ENCODE measurements at places on chromosomes 7 and 10.

DNA sequence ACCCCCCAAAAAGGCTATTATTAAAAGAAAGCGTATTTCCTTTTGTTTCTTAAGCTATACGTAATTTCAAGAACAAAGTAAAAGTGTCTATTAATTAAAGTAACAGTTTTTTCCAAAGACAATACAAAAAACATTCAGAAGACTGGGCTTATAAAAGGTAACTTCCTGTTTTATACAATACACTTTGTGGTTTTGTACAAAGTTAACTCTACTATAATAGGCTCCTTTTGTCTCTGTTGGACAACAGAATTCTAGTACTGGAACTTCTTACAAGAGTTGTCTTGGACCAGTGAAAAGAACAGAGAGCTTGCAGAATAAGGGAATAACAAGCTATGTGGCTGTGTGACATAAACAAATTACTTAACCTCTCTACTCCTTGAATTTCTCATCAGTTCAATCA, 21.5 kb downstream of the SFMBT2 start:
- DNase-seq: no peak

GRCh38 chr10:69475433-69475830, 24.2 kb downstream of the TSPAN15 start:
- DNase-seq: no peak

- no peak for DNase-seq
Observed at GRCh38 chr7:20661884-20662283, 46.4 kb downstream of the ABCB5 start.

- DNase-seq: no peak
Observed at GRCh38 chr10:71600849-71601248, 118.7 kb downstream of the C10orf105 start.

GRCh38 chr10:93199191-93199751, 125.6 kb downstream of the CYP26A1 start:
- no peak for DNase-seq

DNA sequence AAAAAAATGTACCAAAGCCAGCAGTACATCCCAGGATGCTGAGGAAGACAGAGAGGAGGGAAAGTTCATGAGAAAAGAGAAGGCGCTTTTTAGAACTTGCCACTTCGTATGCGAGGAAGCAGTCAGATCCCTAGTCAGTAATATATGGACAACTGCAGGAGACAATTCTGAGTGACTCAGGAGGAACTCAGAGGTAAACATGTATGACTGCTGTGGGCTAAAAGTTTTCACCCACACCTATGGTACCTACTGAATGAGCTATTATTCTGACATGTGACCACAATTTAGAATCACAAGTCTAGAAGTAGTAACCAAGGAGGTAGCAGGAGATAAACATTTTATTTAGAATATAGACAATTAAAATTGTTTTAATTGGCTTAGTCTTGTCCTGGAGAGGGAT, 126.5 kb downstream of the ICA1 start:
- DNase-seq: no peak

GRCh38 chr10:22414146-22414545, 68.8 kb downstream of the SPAG6 start:
- DNase-seq: no peak

GRCh38 chr10:17428351-17429097, 25.9 kb downstream of the ST8SIA6 start:
- peak; percentile 26 for DNase-seq

DNA sequence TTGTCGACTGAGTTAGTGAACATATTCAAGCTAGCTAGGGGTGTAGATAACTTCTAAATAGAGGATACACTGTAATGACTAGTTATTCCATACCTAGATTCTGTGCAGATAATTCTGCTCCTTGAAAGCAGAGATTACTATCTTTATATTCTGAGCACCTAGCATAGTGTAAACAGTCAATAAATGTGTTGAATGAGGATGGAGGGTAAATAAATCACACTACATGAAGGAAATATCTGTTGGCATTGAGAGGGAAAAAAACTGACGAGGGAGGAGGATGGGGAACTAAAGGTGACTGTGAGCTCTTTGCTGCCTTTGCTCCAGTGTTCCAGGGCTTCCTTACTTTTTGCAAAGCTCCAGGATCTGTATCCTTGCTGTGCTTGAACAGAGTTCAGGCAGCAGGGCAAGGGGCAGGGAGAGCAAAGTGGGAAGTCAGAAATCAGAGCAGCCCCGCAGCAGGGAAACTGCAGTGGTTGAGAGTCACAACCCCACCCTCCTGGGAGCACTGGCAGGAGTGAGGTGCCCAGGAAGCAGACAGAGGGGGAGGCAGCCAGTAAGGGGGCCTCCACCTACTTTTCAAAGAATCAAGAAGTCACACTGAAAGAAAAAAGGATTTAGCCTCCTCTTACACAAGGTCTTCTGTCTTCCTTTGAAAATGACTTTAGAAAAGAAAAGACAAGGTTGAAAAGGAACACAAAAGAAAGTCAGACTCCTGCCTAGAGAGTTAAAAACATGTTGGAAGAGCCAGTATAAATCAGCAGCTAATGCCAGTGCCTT, 71.8 kb upstream of the LRRN3 start:
- no peak for DNase-seq

GRCh38 chr10:122207596-122207995, 63.5 kb upstream of the BTBD16 start:
- DNase-seq: no peak

GRCh38 chr7:19944363-19945120, 171.1 kb upstream of the TMEM196 start:
- no peak for DNase-seq

GRCh38 chr10:9205558-9205957, 1151.1 kb downstream of the GATA3 start:
- DNase-seq: no peak

DNA sequence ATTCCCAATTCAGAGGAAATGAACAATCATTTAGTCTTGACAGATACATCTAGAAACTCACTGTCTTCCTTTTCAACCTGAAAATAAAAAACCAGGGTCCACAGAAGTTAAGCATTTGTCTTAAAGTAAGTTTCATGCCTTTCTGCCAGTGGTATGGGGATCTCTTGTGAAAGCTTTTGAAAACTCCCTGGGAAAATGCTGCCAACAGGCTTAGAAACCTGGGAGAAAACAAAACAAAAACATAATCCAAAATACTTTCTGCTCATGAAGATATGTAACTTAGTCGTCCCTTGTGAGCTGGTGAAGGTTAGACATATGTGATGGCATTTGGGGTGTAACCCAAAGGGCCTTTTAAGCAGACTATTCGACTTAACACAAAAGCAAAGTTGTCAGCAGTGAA, 66.4 kb upstream of the ZNF438 start:
- DNase-seq: no peak

DNA sequence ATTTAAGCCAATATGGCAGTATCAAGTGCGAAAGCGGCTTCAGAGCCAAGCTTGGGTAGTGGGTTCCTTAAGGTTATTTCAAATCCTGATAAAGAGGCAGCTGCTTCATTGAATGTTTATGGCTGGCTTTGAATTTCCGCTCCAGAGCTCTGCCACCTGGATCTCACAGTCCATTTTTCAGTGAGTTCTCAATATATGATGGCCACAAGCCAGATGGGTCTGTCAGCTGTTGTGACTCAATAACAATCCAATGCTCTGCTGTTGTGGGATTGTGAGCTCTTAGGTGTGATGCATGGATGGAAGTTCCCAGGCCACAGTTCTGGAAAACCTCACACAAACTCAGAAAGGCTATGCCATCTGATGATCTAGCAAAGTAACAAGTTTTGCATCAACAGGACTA, 743.8 kb upstream of the LRRN3 start:
- DNase-seq: no peak

- no peak for DNase-seq
Observed at GRCh38 chr10:29021591-29021990, 267.3 kb upstream of the LYZL1 start.

DNA sequence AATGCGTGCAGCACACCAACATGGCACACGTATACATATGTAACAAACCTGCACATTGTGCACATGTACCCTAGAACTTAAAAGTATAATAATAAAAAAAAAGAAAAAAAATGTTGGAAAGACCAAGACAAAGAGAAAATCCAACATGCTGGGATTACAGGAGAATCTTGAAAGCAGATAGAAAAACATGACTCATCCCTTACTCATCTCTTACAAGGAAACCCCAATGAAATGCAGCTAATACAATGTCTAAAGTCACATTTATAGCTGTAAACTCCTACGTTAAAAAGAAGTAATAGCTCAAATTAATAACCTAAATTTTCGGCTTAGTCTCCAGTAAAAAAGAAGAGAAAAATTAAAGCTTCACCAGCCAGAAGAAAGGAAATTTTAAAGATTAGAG, 47.5 kb upstream of the DGKB start:
- DNase-seq: no peak

GRCh38 chr7:108419961-108420908, 36.0 kb downstream of the NRCAM start:
- DNase-seq: no peak

DNA sequence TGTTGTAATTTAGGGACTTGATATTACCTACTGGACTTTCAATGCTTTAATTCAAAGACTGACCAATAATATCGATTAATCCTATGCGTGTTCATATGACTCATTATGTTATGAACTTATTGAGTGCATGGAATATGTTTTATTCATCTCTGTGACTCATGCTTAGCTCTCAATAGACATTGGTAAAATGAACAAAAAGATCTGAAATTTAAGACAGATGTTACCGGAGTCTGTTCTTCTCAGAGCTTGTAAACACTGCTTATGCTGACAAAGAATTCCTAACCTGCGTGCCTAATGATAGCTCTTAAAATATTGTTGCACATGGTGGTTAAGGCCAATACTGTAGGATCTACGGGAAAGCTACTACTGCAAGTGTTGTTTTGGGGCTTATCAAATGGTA, 131.5 kb upstream of the ACBD5 start:
- DNase-seq: no peak

DNA sequence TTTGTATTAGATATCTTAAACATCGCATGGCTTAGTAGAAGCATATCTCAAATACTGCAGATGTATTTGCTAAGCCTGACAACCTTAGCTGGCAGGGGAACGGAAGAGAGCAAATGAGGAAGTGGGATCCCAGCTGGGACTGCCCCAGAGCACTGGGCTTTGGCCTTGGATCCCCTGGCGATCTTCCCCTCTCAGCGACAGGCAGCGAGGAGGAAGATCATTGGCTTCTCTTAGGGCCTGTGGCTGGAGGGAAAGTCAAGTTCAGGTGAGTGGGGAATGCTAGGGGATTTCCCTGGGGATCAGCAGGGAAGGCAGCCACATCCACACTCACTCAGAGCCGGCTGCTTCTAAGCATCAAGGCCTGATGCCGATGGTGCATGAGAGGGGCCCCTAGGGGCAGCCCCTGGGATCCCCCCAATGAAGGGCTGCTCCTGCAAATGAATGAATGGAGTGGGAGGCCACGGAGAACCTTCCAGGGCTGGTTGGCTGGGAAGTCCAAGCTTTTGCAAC, 42.0 kb downstream of the LYZL2 start:
- DNase-seq: no peak

- no peak for DNase-seq
Observed at GRCh38 chr7:131131746-131132431, 195.8 kb upstream of the MKLN1 start.

GRCh38 chr10:89773081-89773480, 71.7 kb downstream of the KIF20B start:
- DNase-seq: no peak

DNA sequence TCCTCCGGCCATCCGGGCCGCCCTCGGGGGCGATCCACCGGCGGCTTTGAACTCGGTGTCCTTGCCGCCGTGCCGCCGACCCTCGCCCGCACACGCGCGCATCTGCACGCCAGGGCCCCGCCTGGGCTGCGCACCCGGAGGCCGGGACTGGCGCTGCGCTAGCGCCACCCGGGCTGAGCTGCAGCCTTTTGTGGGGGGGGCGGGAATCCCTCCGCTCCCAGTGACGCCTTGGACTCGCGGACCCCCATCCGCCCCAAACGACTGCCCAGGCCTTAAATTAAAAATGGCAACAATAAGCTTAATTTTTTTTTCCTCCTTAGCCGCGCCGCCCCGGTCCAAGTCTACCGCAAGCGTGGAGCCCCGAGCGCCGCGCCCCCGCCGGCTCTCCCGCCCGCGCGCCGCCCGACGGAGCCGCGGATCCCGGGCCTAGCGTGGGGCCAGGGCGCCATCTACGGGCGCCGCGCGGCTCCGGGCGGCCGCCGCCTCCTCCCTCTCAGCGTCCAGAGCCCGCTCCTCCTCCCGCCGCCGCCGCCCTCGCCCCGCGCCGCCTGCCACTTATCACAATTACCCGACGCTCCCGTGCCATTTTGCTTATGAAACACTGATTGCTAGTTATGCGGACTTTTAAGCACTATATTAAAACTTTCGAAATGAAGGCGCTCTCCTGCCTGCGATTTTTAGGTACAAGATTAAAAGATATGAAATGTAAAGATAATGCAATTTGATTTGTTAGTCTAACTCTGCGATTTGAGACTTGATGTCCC, 7.5 kb upstream of the EBF3 start:
- DNase-seq: no peak

DNA sequence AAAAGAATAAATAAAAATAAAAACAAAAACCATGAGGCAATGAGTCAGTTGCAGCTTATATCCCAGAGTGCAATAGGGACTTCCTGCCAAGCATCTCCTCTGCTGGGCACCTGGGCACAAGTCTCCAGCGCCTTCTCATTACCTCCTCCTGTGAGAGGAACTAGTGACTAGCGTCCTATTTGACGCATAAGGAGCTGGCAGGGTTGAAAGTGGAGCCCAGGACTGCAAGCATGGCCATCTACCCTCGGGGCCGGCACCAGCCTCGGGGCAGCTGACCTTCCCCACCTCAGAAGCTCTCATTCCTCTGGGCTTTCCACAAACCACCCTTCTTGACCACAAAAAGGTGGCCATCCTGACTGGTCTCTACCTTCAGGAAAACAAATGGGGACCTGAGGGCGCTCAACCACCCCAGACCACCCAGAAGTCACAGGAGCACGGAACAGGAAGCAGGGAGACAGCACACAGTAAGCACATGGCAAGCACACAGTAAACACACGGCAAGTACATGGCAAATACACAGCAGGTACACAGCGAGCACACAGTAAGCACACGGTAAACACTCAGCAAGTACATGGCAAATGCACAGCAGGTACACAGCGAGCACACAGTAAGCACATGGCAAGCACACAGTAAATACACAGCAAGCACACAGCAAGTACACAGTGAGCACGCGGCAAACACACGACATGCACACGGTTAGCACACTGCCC, 19.1 kb downstream of the CTBP2 start:
- DNase-seq: no peak

GRCh38 chr7:50836646-50837045, 54.0 kb upstream of the GRB10 start:
- DNase-seq: no peak

GRCh38 chr7:70027867-70028266, 429.6 kb downstream of the AUTS2 start:
- no peak for DNase-seq

- DNase-seq: no peak
Observed at GRCh38 chr10:70664702-70665195, 7.6 kb upstream of the ADAMTS14 start.

DNA sequence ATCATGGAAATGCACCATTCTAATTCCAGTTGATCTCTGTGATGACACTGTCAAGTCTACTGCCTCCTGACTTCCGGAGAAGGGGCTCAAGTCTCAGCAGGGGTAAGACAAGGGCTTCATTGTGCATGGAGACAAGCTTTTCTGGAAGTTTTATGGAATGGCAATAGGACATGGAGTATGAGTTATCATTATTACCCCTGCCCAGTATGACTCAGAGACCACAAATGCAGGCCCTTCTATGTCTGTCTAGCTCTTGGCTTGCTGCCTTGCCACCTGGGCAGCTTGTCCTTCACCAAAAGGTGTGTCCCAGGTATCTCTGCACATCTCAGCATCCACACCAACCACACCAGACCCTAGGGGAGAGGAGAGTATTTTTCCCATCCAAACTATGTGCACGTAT, 34.9 kb upstream of the KIAA1217 start:
- DNase-seq: no peak

Measured in activated CD8-positive, alpha-beta memory T cell treated with anti-CD3 and anti-CD28 coated beads for 48 hours (primary cell).